ENCODE measurements at places on chromosomes 3 and 15.

DNA sequence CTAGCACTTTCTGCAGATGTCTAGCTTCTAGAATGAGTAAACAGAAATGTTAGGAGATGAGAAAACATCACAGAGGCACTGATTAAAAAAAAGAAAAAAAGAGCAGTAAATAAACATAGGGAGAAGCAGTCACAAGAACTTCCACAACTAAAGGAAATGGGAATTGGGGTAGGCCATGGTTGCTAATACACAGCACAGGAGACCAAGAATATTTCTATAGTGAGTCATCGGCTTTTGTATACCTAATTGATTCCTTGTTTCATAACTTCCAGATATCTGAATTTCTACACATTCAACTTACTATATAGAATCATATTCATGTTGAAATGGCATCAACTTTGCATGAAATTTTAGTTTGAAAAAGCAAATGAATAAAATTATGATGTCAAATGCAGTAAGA lies 47.3 kb upstream of the TCF12 start:
- peak; percentile 76 for DNase-seq

DNA sequence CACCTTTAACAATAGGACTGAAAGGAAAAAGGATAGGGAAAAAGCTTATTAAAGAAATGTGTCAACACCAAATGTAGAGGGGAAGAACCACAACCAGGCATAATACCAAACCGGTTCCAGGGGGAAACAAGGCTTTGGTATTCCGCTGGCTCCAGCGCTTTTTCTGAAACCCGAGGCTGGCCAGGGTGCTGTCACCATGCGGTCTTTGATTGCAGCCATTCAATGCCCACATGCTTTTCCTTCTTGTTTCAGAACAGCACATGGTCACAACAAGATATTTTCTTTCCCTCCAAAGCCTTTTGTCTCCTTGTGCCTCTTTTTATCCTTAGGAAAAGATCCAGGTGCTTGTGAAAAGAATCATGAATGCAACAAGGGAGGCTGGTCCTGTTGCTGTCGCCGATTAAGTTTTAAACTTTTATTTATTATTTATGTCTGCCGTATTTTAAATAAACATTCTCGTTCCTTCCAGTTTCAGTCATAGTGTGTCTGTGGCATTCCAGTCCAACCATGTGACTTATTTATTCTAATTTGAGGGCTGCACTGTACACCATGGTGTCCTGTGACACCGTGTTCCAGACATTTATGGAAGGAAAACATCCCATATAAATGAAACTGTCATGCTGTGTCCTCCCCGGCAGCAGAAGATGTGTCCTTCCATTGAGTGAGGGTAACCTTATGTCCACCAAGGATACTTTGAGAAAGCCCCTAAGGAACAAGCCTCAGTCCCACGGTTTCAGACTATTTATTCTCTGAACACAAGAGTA lies 41.1 kb downstream of the CCK start:
- DNase-seq, result peak; percentile 62

- DNase-seq, result peak; percentile 48
Observed at GRCh38 chr3:32794487-32795308, 23.1 kb upstream of the TRIM71 start.

DNA sequence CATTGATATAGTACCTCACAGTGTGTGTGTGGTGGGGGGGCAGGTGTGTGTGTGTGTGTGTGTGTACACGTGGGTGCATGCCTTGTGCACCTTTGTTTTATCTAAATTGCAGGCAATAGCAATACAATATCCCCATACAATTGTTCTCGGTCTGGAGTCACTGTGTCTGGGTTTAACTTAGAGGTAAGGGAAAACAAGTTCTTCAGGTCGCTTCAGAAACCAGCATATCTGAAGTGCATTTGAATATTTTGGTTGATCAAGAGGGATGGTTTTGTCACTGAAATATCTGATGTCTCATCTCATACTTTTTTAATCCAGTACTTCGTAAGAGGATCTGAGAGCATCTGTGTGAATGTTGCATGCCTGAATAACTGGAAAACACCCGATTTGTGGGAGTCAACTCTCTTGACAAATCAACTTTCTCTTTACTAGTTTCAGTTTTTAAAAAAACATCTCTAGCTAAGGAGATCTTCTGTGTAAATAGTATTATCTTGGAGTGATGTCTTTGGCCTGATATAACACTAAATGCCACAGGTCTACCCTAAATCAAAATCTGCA lies 206.8 kb upstream of the NR2F2 start:
- DNase-seq, result no peak

GRCh38 chr3:57818772-57819171 lies 62.7 kb downstream of the SLMAP start:
- no peak for DNase-seq

GRCh38 chr3:89402051-89402450 lies 294.6 kb downstream of the EPHA3 start:
- DNase-seq, result peak; percentile 28

DNA sequence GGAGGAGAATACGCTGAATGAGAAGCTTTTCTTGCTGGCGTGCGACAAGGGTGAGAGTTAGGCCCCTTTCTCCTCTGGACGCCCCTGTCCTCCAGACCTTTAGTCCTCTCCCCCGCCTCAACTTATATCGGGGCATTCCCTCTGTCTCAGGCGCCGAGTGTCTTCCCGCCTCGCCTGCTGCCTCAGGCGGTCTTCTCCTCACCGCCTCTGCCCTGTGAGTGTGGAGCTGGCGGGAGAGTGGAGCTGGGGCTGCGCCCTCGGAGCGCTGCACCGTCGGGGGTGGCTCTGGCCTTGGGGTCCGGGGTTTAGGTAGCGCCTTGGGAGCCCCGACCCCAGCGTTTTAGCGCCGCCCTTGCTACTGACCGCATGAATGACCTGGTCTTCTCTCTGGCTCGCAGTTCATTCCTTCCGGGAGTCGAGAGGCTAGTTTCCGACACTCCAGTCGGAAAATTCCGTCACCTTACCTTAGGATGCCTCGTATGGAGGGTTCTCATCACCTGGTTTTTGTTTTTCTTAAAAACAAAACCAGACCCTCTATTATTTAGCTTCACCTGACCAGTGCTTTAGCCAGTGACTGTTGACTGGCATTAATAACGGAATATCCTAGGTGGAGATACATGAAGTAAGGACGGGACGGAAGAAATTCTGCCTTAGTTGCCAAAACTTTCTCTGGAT lies 985 bp downstream of the TRPC1 start:
- DNase-seq, result peak; percentile 67

DNA sequence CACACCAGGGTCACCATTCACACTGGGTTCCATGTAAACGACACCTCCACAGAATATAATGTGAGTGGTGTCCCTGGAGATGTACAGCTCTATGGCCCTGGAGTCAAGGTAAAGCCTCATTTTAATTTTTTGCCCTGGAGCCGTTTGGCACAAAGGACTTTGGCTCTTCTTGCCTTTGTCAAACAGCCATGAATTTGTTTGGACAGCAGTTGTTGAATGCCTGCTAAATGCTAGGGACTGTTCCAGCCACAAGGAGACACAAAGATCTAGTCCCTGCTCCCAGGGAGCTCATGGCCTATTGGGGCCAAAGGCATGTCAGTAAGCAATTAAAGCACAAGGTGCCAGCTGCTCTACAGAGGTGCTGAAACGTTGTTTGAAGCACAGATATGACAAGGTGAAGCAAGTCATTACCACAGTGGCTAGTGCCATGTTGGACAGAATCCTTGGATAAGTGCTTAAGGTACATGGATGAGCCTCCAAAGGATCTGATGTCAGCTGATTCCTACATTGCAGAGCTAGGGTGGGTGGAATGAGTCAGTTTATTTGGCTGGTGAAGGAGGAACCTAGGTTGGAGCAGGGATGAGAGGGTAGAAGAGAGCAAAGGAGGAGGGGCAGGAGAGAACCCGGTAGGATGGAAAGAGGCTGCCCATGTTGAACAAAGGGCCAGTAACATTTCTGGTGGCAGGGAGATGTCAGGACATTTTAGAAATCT lies 171.9 kb upstream of the CTDSPL start:
- no peak for DNase-seq

DNA sequence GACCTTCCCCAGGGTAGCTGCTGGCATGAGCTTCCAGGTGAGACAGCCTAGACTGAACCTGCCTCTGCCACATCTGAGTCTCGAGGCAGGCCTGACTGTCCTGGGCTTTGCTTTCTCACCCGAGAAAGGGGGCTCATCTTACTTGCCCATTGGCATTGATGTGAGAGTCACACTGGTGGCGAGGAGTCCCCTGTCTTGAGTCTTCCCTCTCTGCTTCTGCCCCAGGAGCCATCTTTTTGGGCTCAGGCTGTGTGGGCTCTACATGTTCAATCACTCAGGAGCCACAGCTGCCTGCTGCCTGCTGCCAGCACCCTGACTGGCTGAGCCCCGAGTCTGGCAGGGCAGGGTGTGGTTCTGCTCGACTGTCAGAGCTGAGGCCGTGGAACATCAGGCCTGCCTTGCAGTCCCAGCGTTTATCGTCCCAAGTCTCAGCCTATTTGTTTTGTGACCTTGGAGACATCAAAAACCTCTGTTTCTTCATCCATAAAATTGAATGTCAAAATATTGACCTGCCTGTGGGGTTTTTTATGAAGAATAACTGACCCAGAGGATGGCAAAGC lies 132.5 kb downstream of the DNAJB8 start:
- no peak for DNase-seq

GRCh38 chr3:30305021-30305420 lies 301.4 kb upstream of the TGFBR2 start:
- no peak for DNase-seq

- no peak for DNase-seq
Observed at GRCh38 chr3:19399836-19400235, 251.5 kb downstream of the KCNH8 start.

GRCh38 chr3:9278498-9278897 lies 29.1 kb upstream of the SRGAP3 start:
- DNase-seq, result no peak

GRCh38 chr15:58758141-58758540 lies 8.6 kb upstream of the ADAM10 start:
- peak; percentile 23 for DNase-seq

GRCh38 chr15:87704276-87704675 lies 552.3 kb downstream of the NTRK3 start:
- no peak for DNase-seq

GRCh38 chr15:83698294-83698693 lies 44.4 kb downstream of the ADAMTSL3 start:
- DNase-seq, result peak; percentile 16

DNA sequence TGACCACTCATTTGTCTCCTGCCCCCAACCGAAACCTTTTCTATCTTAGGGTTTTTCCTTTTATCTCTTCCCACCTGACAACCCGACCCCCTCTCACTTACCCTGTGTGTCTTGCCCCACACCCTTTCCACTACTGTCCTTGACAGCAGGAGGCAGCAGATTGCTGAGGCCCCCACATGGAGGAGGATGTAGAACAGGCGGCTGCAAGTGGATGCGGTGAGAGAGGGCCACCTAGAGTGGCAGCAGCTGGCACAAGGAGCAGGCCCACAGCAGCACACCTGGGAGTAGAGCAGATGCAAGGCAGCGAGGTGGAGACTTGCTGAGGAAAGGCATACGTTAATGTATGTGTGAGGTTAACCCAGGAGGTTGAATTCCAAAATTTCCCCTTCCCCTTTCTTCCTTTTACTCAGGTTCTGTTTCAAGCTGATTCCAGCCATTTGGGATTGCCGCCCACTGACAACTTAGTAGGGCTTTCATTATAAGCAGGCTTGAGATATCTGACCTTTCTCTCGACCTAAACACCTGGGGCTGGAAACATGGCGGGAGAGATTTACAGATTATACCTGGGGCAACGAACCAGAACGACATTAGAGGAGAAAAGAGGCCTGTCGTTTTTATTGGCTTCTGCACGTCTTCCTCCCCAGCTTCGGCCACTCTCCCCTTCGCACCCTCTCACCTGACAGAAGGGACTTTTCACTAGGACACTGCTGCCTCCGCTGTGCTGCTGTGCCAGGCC lies 643 bp downstream of the SERINC4 start:
- DNase-seq, result no peak

GRCh38 chr15:50996641-50997040 lies 88.2 kb downstream of the AP4E1 start:
- peak; percentile 40 for DNase-seq

DNA sequence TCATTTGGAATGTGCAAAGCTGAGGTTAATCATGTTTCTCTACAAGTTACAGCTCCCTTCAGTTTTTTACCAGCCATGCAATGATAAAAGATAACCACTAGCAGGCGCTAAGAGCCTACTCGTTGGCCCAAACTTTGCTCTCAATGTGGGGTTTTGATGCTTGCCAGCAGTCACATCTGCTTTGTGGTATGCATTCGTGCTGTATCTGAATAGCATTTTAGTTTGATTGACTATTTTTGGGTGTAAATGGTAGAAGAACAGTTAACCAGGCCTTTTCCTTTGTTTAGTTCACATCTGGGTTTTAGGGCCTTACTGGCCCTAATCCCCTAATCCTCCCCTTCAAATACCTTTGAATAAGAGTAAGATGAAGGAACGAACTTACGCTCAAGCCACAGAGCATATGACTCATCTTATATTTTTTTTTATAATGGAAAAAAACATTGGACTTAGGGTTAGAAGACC lies 4.4 kb upstream of the CLDN11 start:
- peak; percentile 87 for DNase-seq
